ENCODE measurements at places on chromosomes 2 and 18. TPM values are rescaled to one million over a fixed set of nuclear protein-coding genes. Genes with fewer than 3 reads are reported as not detected.

Gene TNFAIP6
- total RNA-seq, result not detected

Gene SCN1A
- total RNA-seq, result not detected

Gene C2orf15
- total RNA-seq, result 1.6 TPM

Gene GEN1
- 11.1 TPM for total RNA-seq

Gene RAD51AP2
- 0.14 TPM for total RNA-seq

Gene SETBP1
- 5.3 TPM for total RNA-seq

Gene PRKAG3
- total RNA-seq, result not detected

Gene LRATD1
- total RNA-seq, result 44.7 TPM

Gene FSHR
- total RNA-seq, result not detected

Gene GIGYF2
- 29.7 TPM for total RNA-seq

Gene DSG1
- 48.9 TPM for total RNA-seq

Gene HOXD8
- not detected for total RNA-seq

Gene HOXD4
- total RNA-seq, result not detected

Gene ITGA4
- 3.6 TPM for total RNA-seq

Gene GPR155
- total RNA-seq, result 1.8 TPM

Gene ANKRD36
- 5.0 TPM for total RNA-seq

Gene CFAP210
- not detected for total RNA-seq

Gene C2orf72
- total RNA-seq, result not detected

Gene RNF149
- total RNA-seq, result 55.7 TPM

Gene CPS1
- total RNA-seq, result 10.8 TPM

Gene OSR1
- total RNA-seq, result 2.7 TPM

Gene ARHGAP15
- not detected for total RNA-seq

Gene FLACC1
- not detected for total RNA-seq

Gene INPP1
- 16.4 TPM for total RNA-seq

Gene AGXT
- total RNA-seq, result not detected

Gene PJVK
- 0.78 TPM for total RNA-seq

Gene TMEM169
- total RNA-seq, result 3.2 TPM

Gene MARCHF4
- 0.42 TPM for total RNA-seq

Gene SGPP2
- 16.4 TPM for total RNA-seq

Measured in airway epithelial cell (primary cell).